ENCODE measurements at places on chromosomes 5 and 9. TPM values are rescaled to one million over a fixed set of nuclear protein-coding genes. Genes with fewer than 3 reads are reported as not detected.

DNA sequence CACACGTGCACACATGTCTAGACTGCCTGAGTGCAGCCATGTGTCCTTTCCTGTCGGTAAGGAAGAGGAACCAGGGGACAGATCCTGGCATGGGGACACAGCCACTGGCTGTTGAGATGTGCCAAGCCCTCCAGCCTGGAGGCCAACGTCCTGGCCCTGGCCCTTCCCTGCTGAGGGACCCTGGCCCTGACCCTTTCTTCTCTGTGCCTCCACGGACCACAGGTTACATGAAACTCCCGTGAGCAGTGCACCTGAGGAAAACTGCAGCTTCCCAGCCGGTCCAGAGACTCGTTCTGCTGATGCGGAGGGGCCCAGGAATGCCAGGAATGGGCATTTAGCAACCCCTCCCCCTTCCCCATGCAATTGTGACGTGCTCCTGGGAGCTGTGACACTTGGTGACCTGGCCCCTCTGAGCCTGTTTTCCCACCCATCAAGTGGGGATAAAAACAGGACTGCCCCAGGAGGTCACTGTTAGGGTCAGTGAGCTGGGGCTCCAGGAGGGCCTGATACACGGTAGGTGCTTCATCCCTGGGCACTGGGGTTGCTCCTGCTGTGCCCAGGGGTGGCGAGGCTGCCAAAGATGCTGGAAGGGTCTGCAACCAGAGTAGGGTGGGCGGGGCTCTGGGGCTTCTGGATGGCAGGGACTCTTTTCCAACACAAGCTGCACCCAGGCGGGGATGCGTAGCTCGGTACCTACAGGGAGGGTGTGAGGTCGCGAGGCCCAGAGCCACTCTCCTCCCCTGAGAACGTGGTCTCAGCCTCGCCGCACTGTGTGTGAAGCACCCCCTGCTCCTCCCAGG lies 151.5 kb downstream of the C9orf50 start:
- DNase-seq = no peak

Gene IGFBPL1
- 1.4 TPM for total RNA-seq

- DNase-seq = peak; percentile 49
Measured at GRCh38 chr5:1661311-1661710, 137.6 kb upstream of the LPCAT1 start.

GRCh38 chr5:67095346-67096171 lies 101.0 kb downstream of the CD180 start:
- peak; percentile 90 for DNase-seq

DNA sequence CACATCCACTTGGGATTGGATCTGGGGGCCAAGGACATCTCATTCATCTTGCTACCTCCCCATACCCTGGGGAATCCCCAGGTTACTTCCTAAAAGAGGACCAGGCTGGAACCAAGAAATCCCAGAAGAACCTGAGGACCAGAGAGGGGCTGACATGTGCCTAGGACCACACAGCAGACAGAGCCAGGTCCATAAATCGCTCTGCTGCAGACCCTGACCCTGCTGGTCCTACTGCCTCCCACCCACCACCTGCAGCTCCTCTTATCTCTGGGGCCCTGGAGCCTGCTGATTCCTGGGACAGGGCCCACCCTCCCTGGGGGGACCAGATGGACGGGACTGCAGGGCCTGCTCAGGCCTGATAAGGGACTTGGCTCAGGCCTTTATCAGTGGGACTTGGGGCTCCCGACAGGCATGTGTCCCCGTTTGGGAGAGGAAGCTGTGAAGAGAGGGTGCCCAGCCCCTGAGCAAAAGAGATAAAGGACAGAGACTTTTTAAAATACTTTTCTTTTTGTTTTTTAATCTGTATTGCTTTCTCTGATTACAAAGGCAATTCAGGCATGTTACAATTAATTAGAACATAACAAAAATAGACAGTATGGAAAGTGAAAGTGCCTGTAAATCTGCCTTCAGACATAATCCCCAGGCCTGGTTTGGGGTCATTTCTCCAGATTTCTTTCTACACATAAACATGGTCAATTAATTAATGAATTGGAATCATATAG lies 101.3 kb upstream of the LARP1 start:
- no peak for DNase-seq

DNA sequence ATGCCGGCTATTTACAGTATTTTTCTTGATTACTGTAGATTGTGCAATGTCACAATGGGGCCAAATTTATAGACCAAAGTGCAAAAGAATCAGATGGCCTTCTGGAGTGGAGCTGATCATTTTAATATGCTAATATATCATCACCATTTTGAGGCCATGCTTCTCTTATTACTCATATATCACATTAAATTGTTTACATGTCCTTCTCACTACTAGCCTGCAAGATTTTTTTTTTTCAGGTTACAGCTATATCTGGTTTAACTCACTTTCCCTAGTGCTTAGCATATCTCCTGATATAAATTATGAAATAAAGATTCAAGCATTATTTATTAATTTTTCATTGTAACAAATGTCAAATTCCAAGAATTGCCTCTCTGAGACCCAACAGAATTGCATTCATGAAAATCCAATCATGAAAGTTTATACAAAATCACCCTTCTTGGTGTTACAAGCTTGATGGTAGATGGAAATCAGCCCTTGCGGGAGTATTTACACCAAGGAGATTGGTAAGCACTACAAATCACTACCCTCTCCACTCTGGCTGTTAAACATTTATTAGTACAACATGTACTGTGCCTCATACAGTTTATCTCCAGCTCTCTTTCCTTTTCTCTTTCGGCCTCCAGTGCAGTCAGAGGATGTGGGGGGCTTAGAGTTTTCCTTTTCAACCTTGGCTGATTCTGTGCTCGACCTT lies 703.9 kb downstream of the BRINP1 start:
- no peak for DNase-seq

- no peak for DNase-seq
Measured at GRCh38 chr5:92922231-92922967, 658.6 kb downstream of the NR2F1-AS1 start.

- DNase-seq = no peak
Measured at GRCh38 chr9:4196376-4196775, 103.5 kb downstream of the GLIS3 start.

GRCh38 chr9:6428940-6429889 lies 16.2 kb downstream of the UHRF2 start:
- DNase-seq = no peak

GRCh38 chr5:99771296-99771695 lies 763.9 kb upstream of the FAM174A start:
- DNase-seq = no peak

Gene MOB3B
- 19.7 TPM for total RNA-seq

GRCh38 chr5:143791848-143792731 lies 19.9 kb upstream of the HMHB1 start:
- no peak for DNase-seq

Gene NMUR2
- total RNA-seq = not detected

DNA sequence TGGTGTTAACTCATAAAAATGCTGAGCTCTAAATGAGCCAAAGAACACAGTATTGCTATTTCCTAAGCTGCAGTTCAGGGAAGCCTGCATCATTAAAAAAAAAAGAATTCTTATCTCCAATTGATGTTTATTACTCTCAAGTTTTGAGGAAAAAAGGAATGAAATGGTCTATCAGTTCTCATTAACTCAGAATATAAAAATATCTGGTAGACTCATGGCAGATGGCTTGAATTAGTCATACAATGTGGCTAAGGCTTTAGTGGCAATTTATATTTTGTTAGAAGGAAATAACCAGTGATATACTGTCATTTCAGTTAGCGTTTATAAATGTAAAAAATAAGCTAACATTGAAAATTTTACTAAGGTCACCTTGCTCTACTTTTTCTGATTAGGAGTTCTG lies 1403.4 kb upstream of the C9orf72 start:
- no peak for DNase-seq

Gene INSYN2B
- under 0.01 TPM for total RNA-seq

- DNase-seq = no peak
Measured at GRCh38 chr5:36301858-36302603, at the start of gene RANBP3L. Gene RANBP3L (minus strand): TSS chr5:36301902. CDS start chr5:36301416, 486 bp downstream.

Gene PLAC8L1
- total RNA-seq = not detected

GRCh38 chr5:176740131-176740701 lies 70.1 kb upstream of the UNC5A start:
- DNase-seq = peak; percentile 40

GRCh38 chr5:13708906-13709305 lies 235.6 kb downstream of the DNAH5 start:
- DNase-seq = no peak

- DNase-seq = no peak
Measured at GRCh38 chr5:177605078-177605477, 5.1 kb downstream of the B4GALT7 start.

DNA sequence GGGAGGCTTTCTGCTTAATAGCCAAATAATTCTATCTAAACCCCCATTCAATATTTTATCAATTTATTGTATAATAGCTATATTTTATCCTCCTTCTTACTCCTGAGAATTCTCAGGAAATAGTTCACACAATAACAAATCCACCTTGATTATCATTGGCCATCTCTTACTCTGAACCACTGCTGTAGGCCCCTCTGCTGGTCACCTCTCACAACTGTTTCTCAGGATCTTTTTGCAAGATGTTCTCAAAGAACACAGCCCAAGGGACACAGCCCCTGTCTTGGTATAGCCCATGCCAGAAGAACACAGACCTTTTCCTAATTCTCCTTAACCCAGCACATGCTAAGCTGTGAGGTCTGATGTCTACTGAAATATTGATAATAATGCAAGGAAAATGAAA lies 74.9 kb upstream of the HTR4 start:
- DNase-seq = no peak

- no peak for DNase-seq
Measured at GRCh38 chr5:53884844-53885243, 324.4 kb downstream of the NDUFS4 start.

DNA sequence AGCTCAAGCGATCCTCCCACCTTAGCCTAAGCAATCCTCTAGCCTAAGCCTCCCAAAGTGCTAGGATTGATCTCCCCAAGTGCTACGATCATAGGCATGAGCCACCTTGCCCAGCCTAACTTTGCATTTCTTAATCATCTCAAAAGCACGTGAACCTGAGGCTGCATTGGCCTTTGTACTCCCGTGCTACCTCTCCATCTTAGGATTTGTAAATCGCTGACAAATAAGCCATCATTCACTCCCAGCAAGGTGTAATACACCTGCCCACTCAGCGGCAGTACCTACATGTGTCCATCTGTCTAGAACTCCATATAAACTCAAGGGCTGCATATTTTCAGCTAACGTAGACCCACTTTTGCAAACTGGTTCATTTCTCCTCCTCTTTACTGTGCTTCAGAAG lies 2.8 kb downstream of the ANKH start:
- DNase-seq = no peak

- DNase-seq = no peak
Measured at GRCh38 chr9:99305820-99306811, 84.0 kb downstream of the SEC61B start.

DNA sequence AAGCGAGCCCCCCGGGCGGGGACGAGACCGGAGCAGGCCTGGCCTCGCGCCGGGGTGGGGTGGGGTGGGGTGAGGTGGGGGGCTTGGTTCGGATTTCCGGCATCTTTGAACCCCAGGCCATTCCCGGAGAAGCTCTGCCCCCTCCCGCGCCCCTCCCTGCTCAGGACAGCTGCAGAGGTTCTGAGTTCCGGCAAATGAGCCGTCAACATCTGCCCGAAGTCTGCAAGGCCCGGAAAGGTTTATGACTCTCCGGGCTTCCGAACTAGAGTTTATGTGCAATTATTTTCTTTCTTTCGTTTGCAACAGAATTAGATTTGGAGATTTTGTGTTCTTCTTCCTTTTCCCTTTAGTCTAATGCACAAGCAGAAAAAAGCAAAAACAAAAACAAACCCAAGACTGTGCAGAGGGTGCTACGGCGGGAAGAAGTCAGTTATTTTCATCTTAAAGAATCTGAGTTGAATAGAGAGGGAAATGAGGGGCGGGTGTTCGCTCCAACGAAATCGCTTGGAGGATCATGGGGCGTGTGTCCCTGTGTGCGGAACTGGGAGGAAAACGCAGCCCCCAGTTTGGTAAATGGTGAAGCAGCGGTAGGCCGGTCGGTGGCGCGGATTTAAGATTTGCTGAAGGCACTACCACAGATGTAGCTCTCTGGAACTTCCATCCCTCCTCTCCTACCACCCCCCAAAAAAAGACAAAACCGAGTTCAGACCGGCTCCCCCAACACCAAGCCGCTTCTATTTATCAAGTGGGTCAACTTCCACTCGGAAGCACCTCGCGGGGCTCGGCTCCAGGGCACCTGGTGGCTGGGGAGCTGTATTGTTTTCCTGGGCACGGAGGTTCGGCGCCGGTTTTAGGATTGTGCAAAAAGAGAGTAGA lies 4.8 kb downstream of the LHX2 start:
- DNase-seq = no peak

- no peak for DNase-seq
Measured at GRCh38 chr9:130117376-130117775, 54.8 kb upstream of the NCS1 start.

Gene SMIM33
- total RNA-seq = not detected
